ENCODE measurements at places on chromosomes 12 and 14. TPM values are rescaled to one million over a fixed set of nuclear protein-coding genes. Genes with fewer than 3 reads are reported as not detected.

DNA sequence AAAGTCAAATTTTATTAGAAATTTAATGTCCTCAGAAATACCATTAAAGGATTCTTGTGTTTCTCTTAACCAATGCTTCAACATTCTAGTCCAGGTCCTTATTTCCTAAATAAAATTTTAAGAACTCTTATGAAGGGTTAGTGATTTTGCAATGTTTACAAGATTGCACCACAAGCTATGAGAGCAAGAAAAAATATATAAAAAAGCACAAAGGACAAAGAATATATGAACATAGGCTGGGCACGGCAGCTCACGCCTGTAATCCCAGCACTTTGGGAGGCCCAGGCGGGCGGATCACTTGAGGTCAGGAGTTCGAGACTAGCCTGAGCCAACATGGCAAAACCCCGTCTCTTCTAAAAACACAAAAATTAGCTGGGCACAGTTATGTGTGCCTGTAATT is 7.7 kb downstream of the RACGAP1 start:
- ATAC-seq = peak; percentile 77

DNA sequence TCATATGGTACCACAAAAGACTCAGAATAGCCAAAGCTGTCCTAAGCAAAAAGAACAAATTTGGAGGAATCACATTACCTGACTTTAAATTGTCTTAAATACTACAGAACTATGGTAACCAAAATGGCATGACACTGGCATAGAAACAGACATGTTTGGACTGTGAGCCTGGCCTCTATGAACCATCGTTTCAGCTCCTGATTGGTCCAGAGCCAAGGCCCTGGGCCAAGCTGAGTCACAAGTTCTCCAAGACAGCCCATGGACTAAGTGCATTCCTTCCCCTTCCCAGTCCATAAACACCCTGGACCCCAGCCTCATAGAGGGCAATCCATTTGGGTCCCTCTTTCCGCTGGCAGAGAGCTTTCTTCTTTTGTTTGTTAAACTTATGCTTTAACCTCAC is 12.1 kb upstream of the PRR4 start:
- ATAC-seq = no peak

Gene MDP1
- 12.0 TPM for total RNA-seq

Gene TMPRSS12
- total RNA-seq = not detected

Measured in gastroesophageal sphincter (tissue), 4 donors.